EL (cell line): ENCODE measurements at places on chromosomes 3 and 15.

GRCh38 chr3:22846566-22846965 lies 356.6 kb upstream of the UBE2E2 start:
- DNase-seq: no peak

GRCh38 chr3:130465521-130465920 lies 51.5 kb upstream of the COL6A6 start:
- DNase-seq: no peak

- no peak for DNase-seq
Measured at GRCh38 chr15:20106026-20106425, 435.6 kb downstream of the GOLGA6L6 start.

DNA sequence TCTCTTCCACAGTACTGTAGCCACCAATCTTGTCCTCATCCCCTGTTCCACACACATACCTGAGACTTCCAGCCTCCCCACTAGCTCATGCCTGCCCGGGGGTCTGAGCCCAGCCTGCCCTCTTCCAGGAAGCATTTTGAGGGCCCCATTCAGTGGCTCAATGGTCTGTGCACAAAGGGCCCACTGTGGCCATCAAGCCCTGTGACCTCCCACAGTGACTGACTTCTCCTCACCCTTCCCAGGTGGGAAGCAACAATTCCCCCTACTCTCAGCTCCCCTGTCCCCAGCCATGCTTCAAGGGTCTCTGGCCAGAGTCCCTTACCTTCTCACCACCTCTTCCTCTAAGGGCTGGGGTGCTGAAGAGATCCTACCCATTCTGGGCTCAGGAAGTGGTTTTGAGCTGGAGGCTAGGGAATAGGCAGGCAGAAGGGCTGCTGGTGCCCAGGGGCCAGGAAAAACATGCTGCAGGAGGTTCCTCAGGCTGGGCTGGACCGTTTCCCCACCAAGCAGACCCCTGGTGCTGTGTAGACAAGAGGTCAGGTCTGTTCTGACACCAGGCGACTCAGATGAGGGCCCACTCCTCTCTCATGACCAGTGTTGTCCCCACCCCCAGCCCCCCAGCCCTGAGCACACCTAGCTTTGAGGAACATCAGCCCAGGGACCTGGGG lies 3.0 kb upstream of the KLF15 start:
- no peak for DNase-seq

DNA sequence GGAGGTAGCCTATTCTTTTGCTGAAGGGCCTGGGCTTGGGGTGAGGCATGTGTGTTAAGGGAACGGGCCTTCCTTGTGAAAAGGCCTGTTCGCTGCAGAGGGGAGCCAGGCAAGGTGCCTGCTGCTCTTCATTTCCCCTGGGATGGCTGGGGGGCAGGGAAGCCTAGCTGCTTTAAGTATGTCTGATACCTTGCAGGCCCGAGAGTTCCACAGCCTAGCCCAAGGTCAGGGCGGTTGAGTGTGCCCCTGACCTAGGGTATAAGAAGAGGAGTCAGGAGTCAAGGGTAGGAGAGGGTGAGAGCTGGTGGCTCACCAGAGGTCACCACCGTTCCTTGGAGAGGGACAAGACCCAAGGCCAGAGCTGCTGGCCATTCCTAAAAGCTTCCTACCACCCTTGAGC lies 46.6 kb downstream of the UMPS start:
- no peak for DNase-seq

- DNase-seq: peak; percentile 41
Measured at GRCh38 chr3:181709537-181710279, 2.0 kb upstream of the SOX2 start.

DNA sequence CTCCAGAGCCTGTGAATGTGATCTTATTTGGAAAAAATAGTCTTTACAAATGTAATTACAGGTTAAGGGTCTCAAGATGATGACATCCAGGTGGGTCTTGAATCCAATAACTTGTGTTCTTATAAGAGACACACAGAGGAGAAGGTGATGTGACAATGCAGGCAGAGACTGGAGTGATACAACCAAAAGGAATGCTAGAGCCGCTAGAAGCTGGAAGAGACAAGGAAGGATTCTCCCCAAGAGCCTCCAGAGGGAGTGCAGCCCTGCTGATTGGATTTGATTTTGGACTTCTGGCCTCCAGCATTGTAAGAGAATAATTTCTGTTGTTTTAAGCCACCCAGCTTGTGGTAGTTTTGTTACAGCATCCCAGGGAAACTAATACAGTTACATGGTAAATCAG lies 9.7 kb downstream of the MYH15 start:
- DNase-seq: peak; percentile 53

DNA sequence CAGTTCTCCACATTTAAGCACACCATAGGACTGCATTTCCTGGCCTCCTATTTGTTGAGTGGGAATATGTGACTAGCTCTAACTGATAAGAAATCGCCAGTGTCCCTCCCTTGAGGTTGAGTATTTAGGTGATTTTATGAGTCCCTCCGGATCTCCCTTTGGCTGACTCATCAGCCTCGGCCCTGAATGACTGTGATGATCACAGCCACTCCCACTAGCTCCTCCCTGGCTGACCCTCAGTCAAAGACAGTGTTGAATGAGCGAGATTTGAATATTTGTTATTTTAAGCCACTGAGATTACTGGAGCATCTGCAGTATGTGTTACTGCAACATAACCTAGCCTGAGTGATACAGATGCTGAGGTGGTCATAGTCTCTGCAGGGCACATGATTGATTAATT lies 515.3 kb downstream of the EPHB1 start:
- peak; percentile 4 for DNase-seq

DNA sequence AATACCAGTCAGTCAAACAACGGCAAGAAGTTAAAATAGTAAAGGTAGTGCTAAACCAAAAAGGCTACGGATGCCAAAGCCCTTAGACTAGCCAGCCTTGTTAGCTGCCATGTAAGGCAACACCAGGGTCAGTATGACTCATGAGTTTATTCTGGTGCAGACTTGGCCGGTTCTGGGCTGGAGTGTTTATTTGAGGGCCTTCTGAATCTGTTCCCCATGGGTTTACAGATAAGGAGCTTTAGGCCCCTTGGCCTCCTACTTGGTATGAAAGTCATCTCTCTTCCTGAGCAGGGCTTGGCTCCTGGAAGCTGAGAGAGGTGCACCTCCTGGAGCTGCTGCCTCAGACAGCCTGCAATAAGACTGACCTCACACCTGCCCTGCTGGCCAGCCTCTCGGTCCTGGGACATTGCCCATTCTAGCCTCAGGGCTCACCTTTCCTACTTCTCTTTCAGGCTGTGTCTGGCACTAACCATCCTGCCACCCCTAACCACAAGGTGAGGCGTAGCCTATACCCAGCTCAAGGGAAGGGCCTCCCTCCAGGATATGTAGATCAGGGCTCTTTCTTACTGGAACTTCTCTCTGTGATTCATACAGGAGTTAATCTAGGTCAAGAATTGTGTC lies 10.4 kb upstream of the RTP1 start:
- peak; percentile 85 for DNase-seq

- no peak for DNase-seq
Measured at GRCh38 chr3:99760629-99761028, 57.0 kb upstream of the CMSS1 start.
